ENCODE measurements at places on chromosomes 11 and 22.
A peak's percentile ranks its signal among the peaks of the same experiment; 100 is the strongest.

- DNase-seq = no peak
These were observed 121.2 kb upstream of the TIMP3 start for GRCh38 chr22:32680277-32680676.

- DNase-seq = peak; percentile 74
These were observed 70.6 kb upstream of the SEPTIN5 start for GRCh38 chr22:19643448-19644313.

- DNase-seq = no peak
These were observed 3.6 kb downstream of the C11orf87 start for GRCh38 chr11:109425554-109425953.

DNA sequence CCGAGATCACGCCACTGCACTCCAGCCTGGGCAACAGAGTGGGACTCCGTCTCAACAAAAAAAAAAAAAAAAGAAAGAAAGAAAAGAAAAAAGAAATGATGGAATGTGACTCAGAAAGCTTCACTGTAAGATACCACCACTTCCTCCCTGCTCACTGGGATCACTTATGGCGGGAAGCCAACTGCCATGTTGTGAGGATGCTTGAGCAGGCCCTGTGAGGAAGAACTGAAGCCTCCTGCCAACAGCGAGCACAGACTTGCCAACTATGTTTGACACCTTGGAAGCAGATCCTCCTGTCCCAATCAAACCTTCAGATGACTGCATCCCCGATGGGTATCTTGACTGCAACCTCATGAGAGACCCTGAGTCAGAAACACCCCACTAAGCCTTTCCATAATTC is 8.3 kb downstream of the SEC14L6 start:
- no peak for DNase-seq

GRCh38 chr22:21568347-21569075 is 997 bp downstream of the UBE2L3 start:
- DNase-seq = peak; percentile 64

GRCh38 chr11:107999759-108000455 is 8.8 kb upstream of the CUL5 start:
- peak; percentile 66 for DNase-seq

DNA sequence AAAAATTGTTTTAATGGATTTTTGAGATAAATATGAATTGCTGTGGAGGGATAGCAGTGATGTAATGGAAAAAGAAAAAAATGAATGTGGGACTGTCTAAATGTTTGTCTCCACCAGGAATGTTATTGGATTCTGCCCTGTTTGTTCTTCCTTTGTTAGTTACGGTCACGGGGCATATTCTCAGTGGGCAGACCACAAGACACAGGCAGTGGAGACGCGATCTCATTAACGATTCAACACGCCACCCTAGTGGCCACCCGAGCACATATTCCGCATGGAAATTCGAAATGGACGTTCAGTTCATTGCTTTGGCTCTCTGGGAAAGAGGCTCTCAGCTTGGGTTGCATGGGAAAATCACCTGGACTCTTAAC is 151.8 kb upstream of the TTC12 start:
- DNase-seq = no peak

DNA sequence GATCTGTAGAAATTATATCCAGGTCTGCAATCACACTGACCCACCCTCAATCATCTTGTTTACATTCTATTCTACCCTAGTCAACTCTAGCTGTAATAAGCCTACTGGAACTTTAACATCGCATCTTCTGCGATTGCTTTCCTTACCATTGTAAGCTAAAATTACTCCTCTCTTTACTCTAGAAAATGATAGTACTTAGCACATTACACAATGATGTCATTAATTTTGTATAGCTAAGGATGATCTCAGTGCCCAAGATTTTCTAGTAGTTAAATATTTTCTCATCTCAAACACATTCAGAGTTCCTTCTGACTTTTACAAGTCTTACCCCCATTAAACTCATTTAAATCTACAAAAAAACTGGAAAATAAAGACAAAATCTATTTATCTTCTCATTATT is 39.6 kb upstream of the CTSC start:
- no peak for DNase-seq
